Neural crest cell (in vitro differentiated cells): ENCODE measurements at places on chromosomes 7 and 10. TPM values are rescaled to one million over a fixed set of nuclear protein-coding genes. Genes with fewer than 3 reads are reported as not detected.

GRCh38 chr7:102009628-102010027 lies 192.2 kb downstream of the CUX1 start:
- DNase-seq, result no peak

GRCh38 chr7:47423196-47423595 lies 158.7 kb downstream of the TNS3 start:
- DNase-seq, result no peak

- DNase-seq, result no peak
These were observed 466.7 kb downstream of the TYW1 start for GRCh38 chr7:67463316-67463715.

DNA sequence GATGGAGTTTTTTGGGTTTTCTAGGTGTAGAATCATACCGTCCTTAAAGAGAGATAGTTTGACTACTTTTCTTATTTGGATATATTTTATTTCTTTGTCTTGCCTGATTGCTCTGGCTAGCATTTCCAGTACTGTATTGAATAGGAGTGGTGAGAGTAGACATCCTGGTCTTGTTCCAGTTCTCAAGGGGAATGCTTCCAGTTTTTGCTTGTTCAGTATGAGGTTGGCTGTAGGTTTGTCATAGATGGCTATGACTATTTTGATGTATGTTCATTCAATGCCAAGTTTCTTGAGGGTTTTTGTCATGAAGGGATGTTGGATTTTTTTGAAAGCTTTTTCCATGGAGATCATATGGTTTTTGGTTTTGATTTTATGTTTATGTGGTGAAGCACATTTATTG lies 676.9 kb downstream of the SUGCT start:
- no peak for DNase-seq

DNA sequence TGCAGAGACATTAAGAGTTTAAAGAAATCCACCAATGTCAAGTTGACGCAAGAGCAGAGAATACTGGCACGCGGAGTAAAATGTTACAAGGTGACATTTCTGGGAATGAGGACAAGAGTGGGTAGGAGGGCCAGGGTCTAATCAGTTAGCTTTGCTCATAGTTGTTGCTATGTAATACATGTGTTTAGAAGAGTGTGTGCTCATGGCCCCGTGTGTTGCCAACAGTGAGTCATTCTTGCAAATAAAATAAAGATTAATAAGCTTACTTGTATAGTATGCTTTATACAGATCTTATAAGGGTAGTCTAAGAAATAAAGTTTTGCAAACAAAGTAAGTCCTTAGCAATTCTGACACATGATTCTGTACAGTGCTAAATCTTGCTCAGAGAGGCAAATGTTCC lies 64.5 kb downstream of the DNMBP start:
- no peak for DNase-seq

GRCh38 chr7:31068006-31068675 lies 16.0 kb downstream of the ADCYAP1R1 start:
- no peak for DNase-seq

- no peak for DNase-seq
These were observed 656.5 kb upstream of the COBL start for GRCh38 chr7:51973071-51973470.

The FZD8 gene
- 3.5 and 3.7 TPM in 2 replicates for total RNA-seq

The SLC26A4 gene
- total RNA-seq, result 0.12 and 0.52 TPM in 2 replicates

The PRSS2 gene
- total RNA-seq, result not detected in 2 replicates

- DNase-seq, result no peak
These were observed 8.8 kb upstream of the STMP1 start for GRCh38 chr7:135653340-135654080.

The UNCX gene
- 2.4 and 2.7 TPM in 2 replicates for total RNA-seq

GRCh38 chr7:117706210-117706609 lies 167.0 kb downstream of the CTTNBP2 start:
- DNase-seq, result no peak

- no peak for DNase-seq
These were observed 69.2 kb upstream of the AHR start for GRCh38 chr7:17229228-17229627.

- no peak for DNase-seq
These were observed 175.1 kb downstream of the NEURL1 start for GRCh38 chr10:103668351-103669242.

DNA sequence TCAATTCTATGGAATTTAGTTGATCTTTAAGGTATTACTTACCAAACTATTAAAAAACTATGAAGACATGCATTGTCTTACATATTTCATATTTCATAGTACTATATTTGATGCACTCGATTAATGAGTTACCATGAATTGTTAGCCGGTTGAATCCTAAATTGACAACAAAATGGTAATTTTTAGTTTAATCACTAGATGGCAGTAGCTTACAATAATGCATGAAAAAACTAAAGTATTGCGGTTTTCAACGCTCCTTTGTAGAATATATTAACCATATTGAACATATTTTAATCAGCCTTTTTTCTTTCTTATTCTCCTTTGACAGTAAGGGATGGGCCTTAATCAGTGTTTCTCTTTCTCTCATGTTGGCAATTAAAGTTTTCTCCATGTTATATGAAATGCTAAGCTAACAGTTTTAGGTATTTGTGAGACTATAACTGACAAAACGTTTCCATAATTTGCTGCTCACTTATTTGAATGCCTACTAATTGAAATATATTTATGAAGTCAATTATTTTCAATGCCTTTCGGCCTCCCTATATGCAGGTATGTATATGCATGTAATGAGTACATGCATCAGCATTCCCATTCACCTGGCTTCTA lies 48.5 kb upstream of the ARL4A start:
- DNase-seq, result no peak
